ENCODE measurements at places on chromosomes 3 and 15.

GRCh38 chr3:120568598-120568997 is 27.5 kb upstream of the NDUFB4 start:
- DNase-seq: no peak

DNA sequence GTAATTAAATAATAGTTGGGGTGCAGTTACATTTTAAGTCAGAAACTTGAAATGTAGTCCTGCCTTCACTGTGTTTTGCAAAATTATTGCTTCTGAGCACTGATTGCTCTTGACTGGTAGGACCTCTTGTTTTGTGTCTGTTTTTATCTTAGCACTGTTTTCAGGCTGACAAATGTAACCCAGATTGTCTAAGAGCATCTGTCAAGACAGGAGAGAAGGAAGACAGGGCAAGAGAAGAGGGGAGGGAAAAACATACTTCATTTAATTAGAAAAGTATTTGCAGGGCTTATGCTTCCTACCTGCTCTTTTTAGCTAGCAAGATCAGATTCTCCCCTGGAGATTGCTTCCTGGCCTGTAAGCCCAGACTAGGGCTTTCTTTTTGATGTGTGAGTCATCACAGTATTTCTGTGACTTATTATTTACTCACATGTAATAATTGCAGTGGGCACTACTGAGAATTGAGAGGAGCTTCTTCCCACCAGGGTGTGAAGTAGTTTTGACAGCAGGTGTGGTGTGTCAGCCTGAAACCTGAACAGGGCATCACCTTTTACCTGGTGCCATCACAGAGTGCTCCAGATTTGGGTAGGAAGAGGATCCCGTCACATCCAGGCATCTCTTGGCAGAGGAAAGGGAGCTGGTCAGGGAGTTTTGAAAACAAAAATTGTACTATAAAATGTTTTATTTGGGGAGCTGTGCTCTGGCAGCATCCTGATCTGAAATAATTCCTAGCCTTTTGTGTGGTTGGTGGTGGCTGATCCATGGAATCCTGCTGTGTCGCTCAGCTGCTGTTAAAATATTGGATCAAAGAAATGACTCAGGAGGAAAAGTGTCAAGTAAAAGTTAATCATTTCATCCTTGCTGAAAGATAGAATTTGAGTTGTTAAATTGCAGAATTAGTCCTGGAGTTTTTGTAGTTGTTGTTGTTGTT is 98.2 kb downstream of the TMEM108 start:
- no peak for DNase-seq

DNA sequence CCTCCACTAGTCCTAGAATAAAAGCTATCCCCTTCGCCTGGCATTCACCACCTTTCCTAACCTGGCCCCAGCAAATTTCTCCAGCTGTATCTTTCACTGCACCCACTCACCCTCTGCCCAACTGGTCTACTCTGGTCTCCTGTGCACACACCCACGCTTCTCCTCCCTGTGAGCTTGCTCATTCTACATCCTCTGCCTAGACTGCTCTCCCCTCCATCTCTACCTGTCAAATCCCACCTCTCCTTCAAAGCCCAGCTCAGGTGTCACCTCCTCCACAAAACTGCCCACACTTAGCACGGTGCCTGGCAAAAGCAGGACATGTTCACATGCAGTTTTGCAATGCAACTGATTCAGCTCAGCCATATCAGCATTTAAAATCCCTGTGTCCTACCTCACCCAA is 45.8 kb upstream of the NTRK3 start:
- no peak for DNase-seq

GRCh38 chr3:47265725-47266428 is 16.7 kb downstream of the KIF9 start:
- DNase-seq: no peak

DNA sequence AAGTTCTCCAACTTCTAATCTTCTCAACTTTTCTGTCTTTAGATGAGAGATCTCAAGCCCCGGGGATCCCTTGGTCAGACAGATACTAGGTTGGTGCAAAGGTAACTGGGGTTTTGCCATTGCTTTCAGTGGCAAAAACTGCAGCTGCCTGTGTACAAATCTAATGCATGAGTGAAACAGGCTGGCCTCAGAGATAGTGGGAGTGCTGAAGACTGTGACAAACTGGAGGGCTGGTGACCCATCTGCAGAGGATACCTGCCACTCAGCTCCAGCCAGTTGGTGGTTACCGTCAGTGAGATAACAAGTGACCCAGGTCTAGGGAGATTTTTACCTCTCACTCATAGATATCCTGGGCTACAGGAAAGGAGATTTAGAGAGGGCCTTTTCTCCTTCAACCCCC is 85.7 kb downstream of the RYR3 start:
- DNase-seq: no peak

DNA sequence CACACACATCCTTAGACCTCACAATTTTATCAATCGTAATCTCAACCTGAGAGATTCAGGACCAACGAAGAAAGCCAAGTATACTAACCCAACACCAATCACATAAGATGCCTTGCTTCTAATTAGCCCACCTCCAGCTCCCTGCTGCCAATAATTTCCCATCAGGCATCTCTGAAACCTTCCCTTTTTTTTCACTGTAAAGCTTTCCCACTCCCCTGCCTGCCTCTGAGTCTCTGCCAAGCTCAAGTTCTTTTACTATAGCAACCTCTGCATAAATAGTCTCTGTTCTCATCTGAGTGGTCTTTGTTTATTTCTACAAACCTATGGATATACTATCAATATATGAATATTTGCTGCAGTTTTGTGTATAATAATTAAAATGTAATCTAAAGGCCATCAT is 86.5 kb downstream of the PIK3CB start:
- DNase-seq: no peak

- DNase-seq: no peak
Observed at GRCh38 chr3:122067588-122068240, 12.6 kb downstream of the CD86 start.

DNA sequence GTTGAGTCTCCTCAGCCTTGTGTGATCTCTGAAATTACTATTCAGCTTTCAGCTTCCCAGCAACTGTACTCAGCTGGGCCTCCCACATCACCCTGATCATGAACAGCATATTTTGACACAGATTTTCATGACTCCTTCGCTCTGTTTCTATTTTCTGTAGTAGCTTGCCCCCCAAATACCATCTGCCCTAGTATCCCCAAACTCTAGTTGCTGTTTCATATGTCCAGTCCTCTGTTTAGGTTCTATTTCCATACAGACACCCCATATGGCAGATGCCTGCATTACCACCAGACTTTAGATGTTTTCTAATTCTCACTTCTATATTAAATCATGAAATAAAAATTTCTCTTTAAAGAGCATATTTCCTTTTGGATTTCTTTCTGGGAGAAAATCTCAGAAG is 217.2 kb upstream of the ARPP21 start:
- DNase-seq: no peak

DNA sequence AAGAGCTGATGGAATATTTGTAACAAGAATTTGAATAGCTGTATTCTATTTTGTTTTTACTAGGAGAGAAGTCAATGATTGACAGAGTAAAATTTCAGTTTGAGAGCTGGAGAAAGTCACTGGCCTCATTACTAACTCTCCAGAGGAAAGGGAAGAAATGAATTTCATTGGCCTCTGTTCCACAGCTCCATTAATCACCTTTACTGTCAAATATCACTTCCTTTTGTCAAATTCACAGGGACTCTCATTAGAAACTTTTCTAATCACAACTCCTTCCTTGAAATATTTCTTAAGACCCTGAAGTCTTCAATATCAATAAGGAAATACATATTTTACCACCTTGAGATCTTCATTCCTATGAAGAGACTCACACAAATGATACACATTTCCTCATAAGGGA is 379.9 kb upstream of the RASGRP1 start:
- DNase-seq: no peak

GRCh38 chr3:52458770-52459545 is 3.6 kb downstream of the NISCH start:
- no peak for DNase-seq

- DNase-seq: no peak
Observed at GRCh38 chr15:61598655-61599054, 369.6 kb upstream of the RORA start.

- DNase-seq: no peak
Observed at GRCh38 chr15:82970078-82970686, 15.8 kb upstream of the RAMAC start.

DNA sequence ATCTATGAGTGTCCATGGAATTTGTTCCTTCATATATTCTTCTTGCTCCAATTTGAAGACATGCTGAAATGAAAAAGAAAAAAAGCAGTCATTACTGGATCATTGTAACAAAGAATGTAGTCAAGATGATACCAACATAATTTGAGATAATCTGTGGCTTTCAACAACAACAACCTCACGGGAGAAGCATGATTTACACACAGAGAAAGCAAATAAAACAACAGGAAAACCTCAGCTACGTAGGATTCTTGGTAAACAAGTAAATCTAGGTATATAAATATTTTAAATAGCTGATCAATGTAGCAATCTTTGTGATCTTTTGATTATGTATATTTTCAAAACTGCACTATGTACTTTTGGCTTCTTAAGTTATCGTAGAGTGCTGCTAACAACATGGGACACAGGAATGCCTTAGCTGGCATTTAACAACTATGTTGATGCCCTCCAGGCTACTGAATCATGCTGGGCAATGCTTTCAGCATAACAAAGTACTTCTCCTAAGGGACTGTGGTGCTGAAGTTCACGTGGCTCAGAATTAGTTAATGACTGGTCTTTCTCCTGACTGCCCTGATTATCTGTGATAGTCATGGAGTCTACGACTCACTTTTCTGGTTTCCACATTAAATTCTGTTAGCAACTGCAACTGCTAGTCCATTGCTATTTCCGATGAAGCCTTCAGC is 96.5 kb upstream of the MYO5C start:
- DNase-seq: no peak

DNA sequence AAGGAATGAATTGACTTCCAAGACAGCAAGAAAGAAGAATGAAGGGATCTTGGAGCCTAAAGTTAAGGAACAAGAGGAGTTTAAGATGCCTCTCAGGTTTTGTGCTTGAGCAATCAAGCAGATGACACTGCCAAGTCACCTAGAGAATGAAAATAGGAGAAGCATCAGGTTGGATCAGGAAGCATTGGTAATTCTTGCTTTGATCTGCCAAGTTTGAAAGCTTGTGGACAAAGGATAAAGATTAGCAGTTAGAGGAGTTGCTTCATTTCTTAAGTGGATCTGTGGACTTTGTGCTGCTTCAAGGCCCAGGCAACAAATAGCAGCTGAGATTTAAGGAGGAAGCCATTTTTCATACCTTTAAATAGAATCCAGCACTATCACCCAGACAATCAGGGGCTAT is 35.6 kb downstream of the FRMD5 start:
- DNase-seq: no peak

All from stimulated activated CD4-positive, alpha-beta T cell treated with anti-CD3 and anti-CD28 coated beads, Interleukin-2, amount 100 ng/mL, for 24 hours (primary cell).